ENCODE measurements at places on chromosomes 2 and 18.

DNA sequence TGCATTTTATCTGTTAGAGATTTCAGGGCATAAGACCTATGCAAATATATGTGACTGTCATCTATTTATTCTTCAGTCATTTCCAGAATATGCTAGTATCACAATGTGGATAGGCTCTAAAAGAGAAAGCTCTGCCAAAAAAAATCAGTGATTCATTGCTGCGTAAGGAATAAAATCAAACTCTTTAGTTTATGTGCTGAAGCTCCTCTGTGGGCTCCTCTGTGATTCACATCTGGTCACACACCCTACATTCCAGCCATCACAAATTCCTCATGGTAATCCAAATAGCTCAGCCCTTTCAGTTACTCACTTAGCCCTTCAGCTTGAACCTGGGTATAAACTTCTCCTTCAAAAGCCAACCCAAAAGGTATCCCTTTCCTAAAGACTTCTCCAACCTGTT is 21.4 kb downstream of the DLGAP1 start:
- DNase-seq = no peak

- DNase-seq = no peak
Observed at GRCh38 chr2:203437511-203437910, 97.6 kb downstream of the RAPH1 start.

DNA sequence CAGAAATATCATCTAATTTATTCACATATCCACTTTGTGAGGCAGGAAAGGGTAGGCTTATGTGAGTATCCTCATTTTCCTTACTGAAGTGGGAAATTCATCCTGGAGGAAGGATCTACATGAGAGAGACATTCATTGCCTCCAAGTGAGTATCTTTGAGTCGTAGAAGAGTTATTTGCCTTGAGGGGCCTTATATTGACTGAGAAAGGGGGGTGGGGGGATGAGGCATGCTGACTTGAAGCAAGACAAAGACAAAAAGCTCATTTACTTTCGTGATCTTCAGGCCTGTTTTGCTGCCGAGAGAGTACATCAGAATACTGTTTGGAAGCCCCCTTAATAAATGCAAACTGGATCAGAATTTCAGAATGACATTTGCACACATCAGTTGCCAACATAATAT is 17.6 kb upstream of the NEDD4L start:
- DNase-seq = no peak

DNA sequence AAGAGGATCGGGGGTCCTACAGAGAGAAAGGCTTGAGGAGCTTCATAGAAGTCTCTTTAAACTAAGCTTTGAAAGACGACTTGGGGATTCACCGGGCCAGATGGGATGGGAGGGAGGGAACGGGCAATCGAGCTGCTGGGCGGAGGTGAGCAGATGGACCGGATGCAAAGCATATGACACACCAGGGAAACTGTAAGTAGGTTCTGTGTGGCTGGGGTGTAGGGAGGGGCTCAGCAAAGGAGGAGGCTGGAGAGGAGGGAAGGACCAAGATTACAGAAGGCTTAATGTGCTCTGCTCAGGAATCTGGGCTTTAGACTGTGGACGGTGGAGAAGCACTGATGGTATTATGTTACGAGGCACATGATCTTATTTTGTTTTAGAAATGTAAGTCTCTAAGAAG is 131.5 kb downstream of the MAIP1 start:
- no peak for DNase-seq

DNA sequence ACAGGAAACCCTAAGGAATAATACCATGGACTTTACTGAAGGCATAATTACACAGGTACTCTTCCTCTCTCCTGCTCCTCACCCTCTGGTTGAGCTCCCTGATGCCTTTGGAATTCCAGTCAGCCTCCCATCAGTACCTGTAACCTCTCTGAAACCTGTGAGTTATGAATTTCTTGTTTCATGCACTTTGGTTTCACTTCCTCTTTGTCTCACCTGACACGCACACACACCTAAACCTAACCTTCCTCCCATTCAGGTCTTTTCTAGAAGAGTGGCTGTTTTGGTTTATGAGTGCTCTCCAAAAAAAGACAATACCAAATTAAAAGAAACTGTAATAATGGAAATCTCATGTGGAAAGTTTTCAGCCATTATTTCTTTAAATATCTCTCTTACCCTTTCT is 451.3 kb upstream of the VWC2L start:
- DNase-seq = no peak

- no peak for DNase-seq
Observed at GRCh38 chr2:157466764-157467163, 22.9 kb upstream of the CYTIP start.

DNA sequence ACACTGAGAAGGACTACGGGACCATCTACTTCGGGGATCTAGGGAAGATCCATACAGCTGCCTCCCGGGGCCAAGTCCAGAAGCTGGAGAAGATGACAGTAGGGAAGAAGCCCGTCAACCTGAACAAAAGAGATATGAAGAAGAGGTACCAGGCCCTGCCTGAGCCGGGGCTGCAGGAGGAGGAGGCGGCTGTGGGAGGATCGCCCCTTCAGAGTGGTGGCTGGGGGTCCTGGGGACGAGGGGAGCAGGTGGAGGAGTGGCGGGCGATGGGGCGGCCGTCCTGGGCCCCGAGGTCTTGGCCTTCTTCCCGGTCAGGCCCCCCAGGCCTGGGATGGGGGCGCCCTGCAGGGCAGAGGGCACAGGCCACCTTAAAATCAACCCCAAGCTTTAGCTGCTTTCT is 524 bp downstream of the ANKRD30B start:
- no peak for DNase-seq

DNA sequence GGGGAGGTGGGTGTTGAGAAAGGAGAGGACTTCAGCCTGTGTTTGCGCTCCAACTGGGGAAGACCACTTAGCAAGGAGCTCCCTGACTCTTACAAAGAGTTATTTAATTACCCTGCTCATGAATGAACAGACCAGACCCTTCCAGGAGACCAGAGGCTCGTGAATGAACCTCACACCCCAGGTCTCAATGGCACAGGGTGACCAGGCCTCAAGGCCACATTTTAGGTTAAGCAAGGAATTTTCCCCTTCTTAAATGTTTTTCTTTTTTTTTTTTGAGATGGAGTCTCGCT is 25.3 kb downstream of the SMAD7 start:
- no peak for DNase-seq

GRCh38 chr18:53771664-53772063 is 452.8 kb downstream of the MBD2 start:
- DNase-seq = no peak

GRCh38 chr2:38115216-38116032 is 39.5 kb upstream of the CYP1B1 start:
- DNase-seq = peak; percentile 57

DNA sequence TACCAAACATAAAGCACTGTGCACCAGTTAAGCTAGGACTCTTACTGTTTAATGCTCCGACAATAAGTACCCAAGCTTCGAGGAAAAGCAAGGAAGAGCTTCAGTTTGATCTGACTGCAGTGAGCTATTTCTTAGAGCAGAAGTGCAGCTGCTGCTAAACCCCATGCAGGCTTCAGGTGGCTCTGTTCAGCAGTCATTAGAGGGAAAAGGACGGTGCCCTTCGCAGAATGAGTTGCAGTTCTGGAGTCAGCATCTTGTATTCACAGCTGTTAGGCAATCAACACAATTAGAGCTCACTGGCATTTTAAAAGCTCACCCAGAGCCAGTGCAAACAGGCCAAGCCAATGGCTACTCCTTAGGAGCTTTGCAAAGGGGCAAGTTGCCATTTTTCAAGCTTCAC is 1.5 kb upstream of the CERKL start:
- DNase-seq = no peak

GRCh38 chr2:42289222-42289621 is 71.8 kb downstream of the COX7A2L start:
- no peak for DNase-seq

GRCh38 chr2:126855606-126856005 is 43.1 kb upstream of the TEX51 start:
- no peak for DNase-seq

- no peak for DNase-seq
Observed at GRCh38 chr2:190507135-190507534, 27.4 kb downstream of the NEMP2 start.

DNA sequence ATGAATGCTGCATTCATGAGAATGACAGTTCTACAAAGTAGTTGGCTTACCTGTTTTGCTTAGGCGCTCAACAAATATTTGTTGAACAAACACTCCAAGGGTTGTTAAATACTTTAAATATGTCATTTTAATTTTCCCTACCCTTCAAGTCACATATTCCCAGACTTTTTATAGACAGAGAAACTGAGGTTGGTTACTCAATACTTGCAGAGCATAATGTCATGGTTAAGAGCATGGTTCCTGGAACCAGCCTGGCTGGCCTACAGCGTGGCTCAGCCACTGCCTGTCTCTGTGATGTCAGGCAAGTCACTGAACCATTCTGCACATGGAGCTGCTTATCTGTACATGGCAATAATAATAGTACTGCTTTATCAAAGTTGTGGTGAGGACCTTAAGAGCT is 120.0 kb upstream of the STK17B start:
- no peak for DNase-seq

Measured in NCI-H187 treated with DMSO at 0.1 percent for 48 hours (cell line).